Ovary (tissue), 10 donors: ENCODE measurements at places on chromosomes 7 and 10. TPM values are rescaled to one million over a fixed set of nuclear protein-coding genes. Genes with fewer than 3 reads are reported as not detected.
A peak's percentile ranks its signal among the peaks of the same experiment; 100 is the strongest.

LIPM gene
- total RNA-seq, result not detected

DNA sequence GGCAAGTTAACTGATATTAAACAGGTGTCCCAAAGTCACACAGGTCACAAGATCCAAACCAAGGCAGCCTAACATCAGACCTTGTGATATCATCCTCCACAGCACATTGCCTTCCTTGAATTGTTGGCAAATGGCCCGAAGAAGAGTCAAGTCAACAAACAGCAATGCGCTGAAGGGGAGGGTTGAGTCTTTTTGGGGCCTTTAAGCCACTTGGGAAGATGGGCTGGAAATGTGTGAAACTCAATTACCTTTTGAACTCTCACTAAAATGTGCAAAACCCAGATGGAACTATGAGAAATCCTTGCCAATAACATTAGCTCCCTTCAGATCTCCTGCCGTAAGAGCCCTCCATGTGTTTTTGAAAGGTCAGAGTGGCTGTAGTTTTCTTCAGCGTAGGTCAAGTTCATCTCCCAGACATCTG, 47.9 kb upstream of the STK17A start:
- DNase-seq, result no peak

DNA sequence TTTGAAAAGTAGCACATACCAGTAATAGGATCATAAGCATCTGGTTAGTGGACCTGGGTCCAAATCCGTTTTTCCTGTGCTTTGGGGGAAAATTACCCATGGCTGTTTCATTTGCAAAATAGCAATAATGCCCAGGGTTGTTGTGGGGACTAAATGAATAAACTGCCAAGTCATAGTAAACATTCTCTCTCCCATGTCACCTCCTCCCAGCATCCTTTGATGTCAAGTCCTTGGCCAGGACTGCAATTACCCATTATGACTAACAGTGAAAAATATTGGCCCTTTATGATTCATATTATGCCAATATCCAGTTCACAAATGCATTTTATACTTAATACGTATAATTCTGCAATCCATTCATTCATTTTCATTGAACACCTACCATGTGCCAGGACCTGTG, 23.0 kb downstream of the TOMM7 start:
- no peak for DNase-seq

DNA sequence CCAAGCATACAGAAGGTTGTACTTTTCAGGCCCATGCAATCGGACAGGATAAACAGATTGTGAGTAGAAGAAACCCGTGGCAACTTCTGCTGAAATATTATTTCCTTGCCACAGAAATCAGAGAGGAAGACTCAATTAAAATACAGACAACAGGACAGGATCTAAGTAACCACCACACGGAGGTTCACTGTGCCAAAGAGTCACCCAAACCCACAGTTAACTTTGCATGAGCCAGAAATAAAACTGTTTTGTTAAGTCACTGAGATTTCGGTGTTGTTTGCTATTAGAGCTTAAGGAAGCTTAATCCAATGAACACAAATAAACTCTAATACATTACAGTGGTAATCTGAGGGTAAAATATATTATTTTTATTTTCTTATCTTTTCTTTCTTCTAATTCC, 14.0 kb downstream of the PNPLA8 start:
- no peak for DNase-seq

GRCh38 chr7:78002715-78003114, 204.1 kb downstream of the PHTF2 start:
- no peak for DNase-seq

SPDYE9 gene
- not detected for total RNA-seq

DNA sequence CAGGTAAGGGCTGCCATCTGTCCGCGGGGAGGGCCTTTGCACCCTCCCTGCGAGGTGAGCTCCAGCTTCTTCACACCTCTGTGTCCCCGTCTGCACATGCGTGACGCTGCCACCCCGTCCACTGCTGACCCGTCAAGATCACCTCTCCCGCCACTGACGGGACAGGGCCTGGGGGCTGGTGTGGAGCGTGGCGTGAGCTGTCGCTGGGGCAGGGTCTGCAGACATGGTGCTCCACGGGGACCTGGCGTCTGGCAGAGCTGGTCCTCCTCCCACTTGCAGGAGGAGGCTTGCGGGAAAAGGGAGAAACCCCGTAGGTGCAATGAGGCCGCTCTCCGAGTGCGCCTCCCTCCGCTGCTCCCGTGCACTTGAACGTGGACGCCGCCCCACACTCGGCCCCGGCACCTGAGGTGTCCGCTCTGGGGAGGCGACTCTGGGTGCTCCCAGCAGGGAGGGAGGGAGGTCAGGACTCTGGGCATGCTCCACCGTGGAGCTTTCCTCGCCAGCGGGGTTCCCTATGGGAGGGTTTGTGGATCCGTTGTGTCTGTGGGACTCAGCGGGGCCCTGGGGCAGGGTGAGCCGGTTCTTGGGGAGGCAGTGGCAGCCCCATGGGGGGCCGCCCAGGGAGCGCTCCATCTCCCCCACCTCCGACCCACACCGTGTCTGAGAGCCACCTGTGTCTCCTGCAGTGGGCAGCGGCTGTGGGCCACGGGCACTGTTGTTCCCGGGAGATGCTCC, 17.6 kb upstream of the DPYSL4 start:
- no peak for DNase-seq

DNA sequence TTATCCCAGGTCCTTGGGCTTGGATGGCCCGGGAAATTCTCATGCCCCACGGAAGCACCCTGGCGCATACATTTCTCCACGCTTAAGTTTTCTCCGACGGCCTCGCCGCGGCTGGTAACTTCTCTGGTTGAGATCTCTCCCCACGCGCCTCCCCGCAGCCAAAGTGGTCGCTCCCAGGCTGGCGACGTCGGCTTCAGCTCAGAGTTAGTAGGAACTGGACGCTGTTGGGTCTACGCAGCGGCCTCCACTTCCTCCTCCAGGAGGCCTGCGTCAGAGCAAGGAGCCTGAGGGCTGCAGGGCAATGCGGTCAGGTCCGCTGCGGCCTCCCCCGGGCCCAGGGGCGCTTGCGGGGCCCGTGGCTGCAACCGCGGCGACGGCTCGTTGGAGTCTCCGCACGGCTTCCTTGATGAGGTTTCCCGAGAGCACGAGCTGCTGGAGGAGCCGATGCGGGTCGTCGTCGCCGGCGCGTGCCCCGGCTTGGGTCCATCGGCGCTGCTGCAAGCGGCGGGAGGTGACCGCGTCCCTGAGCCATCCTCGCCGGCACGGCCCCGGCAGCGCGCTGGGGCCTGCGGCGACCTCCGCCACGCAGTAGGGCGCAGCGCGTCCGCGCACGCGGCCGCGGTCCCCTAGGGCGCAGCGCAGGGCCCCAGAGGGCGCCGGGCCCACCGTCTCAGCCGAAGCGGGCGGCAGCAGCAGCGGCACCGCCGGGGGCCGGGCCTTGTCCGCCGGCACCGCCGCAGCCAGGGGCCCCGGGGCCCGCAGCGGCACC, 744 bp downstream of the FRAT2 start:
- peak; percentile 38 for DNase-seq

NXPH1 gene
- not detected for total RNA-seq

CDHR3 gene
- 76.4 TPM for total RNA-seq
